ENCODE measurements at places on chromosomes 4 and X.

DNA sequence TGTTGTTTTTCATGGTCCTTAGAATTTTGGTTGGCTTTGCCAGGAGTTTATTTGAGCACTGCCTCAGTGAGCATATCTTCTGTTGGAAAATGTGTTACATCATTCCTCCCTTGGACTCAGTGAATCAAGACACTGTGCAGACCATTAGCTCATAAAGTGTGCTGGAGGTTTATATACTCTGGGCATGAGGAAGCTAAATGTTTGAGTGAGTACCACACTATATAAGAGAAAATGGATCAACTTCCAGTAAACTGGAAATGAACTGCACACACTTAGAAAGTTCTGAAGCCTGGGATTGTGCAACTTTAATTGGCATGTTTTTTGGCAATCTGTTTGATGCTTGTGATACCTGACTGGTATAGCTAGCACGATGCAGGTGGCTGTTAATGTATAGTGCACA, 75.9 kb downstream of the LIMCH1 start:
- DNase-seq = no peak

- DNase-seq = no peak
Observed at GRCh38 chrX:130995439-130995838, 62.7 kb upstream of the ARHGAP36 start.

GRCh38 chr4:6011686-6012085, 6.5 kb downstream of the C4orf50 start:
- no peak for DNase-seq

- DNase-seq = no peak
Observed at GRCh38 chr4:183434264-183434663, 10.2 kb upstream of the CDKN2AIP start.

GRCh38 chr4:48484494-48485168, 1.5 kb downstream of the SLC10A4 start:
- DNase-seq = no peak

GRCh38 chr4:105461221-105461620, 12.6 kb downstream of the PPA2 start:
- DNase-seq = no peak

DNA sequence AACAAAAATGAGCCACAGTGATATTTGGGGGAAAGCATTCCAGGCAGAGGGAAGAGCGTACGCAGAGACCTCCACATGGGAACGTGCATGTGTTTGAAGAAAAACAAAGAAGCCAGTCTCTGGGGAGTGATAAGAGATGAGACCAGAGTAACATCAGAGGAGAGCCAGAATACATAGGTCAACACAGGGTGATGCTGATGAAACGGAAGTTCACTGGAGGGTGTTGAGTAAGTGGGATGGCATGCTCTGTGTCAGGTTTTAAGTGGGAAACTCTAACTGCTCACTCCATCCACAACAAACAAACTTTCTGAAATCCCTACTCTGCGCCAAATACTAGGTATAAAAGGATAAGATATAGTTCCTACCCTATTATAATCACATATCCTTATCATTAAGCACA, 110.0 kb downstream of the ARHGAP6 start:
- DNase-seq = no peak

GRCh38 chr4:168569931-168570276, 73.1 kb downstream of the PALLD start:
- DNase-seq = no peak

- DNase-seq = no peak
Observed at GRCh38 chr4:38710053-38710452, 46.1 kb downstream of the KLF3 start.

- DNase-seq = no peak
Observed at GRCh38 chr4:6277139-6277802, 7.6 kb downstream of the WFS1 start.

DNA sequence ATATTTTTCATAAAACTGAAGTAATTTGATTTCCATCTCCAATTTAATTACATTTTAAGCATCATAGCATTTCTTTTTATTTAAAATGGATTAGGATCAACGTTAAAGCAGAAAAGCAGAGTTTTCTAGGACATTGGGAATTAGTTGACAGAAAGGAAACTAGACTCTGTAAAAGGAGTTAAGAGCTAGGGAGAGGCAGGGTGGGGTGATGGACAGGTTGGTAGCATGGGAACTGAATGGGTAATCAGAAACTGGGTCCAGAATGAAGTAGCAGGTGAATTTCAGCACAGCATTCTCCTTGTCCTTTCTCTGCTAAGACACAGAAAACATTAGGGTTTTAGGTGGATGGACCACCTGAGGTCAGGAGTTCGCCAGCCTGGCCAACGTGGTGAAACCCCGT, 97.6 kb downstream of the ANAPC4 start:
- no peak for DNase-seq

Measured in activated CD4-positive, CD25-positive, alpha-beta regulatory T cell treated with anti-CD3 and anti-CD28 coated beads, Interleukin-2, amount 50 U/mL, for 72 hours (primary cell).